ENCODE measurements at places on chromosomes 6 and 20. TPM values are rescaled to one million over a fixed set of nuclear protein-coding genes. Genes with fewer than 3 reads are reported as not detected.

The CDH4 gene
- 1.2 TPM for total RNA-seq

The RBM39 gene
- total RNA-seq = 358 TPM

The HLA-DMB gene
- not detected for total RNA-seq

The GLP1R gene
- total RNA-seq = not detected

The KCNK5 gene
- 0.71 TPM for total RNA-seq

The CALHM4 gene
- total RNA-seq = not detected

The KHDC1L gene
- total RNA-seq = 2.2 TPM

The PSMF1 gene
- 241 TPM for total RNA-seq

The CRISP2 gene
- total RNA-seq = not detected

The SPO11 gene
- not detected for total RNA-seq

The CSNK2A1 gene
- 214 TPM for total RNA-seq

DNA sequence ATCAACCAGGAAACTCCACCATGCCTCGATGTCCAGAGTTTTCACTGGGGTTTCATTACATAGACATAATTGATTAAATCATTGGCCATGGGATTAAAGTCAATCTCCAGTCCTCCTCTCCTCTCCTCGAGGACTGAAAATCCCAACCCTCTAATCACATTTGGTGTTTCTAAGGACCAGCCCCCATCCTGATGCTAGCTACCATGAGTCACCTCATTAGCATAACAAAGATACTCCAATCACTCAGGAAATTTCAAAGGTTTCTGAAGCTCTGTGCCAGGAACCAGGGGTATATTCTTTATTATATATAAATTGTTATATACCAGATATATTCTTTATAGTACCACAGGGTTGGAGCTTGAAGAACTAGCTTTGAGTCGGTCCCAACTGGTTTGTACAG is 212.9 kb upstream of the PRND start:
- H3K4me1 ChIP-seq = peaks cover 6% of the 10 kb centered on the region
- H3K36me3 ChIP-seq = peaks cover 5% of the 10 kb centered on the region

- peaks cover 14% of the 10 kb centered on the region for H3K27me3 ChIP-seq
- H3K4me3 ChIP-seq = peak overlapping the region; percentile 8
- H3K36me3 ChIP-seq = no peaks in the 10 kb centered on the region
- no peak for DNase-seq
These were observed 87.8 kb downstream of the KIF16B start for GRCh38 chr20:16485401-16485800.

GRCh38 chr20:4571759-4572531 is 149.8 kb upstream of the PRND start:
- DNase-seq = no peak
- H3K4me1 ChIP-seq = no peaks in the 10 kb centered on the region
- H3K27ac ChIP-seq = no peak overlapping the region
- H3K36me3 ChIP-seq = peaks cover 9% of the 10 kb centered on the region
- H3K27me3 ChIP-seq = peaks cover 2% of the 10 kb centered on the region
- H3K4me3 ChIP-seq = no peak overlapping the region

DNA sequence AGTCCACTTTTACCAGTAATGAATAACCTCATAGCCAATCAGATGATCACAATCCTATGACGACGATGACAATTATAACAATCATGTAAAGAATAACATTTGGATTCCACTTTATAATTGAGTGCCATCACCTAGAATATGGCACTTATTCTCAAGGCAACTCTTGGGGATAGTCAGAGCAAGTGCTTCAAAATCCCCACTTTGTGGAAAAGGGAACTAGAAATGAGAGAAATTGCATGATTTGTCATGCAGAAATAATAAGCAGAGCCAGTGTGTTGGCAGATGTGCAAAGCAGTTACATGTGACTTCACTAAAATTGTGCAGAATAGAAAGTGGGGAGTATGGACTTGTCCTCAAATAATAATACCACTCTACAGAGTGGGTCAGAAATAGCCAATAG is 41.3 kb downstream of the FRK start:
- H3K27ac ChIP-seq = no peak overlapping the region
- no peak overlapping the region for H3K4me3 ChIP-seq
- H3K27me3 ChIP-seq = peaks cover 2% of the 10 kb centered on the region
- DNase-seq = no peak
- no peaks in the 10 kb centered on the region for H3K36me3 ChIP-seq
- peaks cover 31% of the 10 kb centered on the region for H3K4me1 ChIP-seq

GRCh38 chr20:24376311-24377099 is 92.9 kb upstream of the SYNDIG1 start:
- H3K27ac ChIP-seq = no peak overlapping the region
- no peaks in the 10 kb centered on the region for H3K36me3 ChIP-seq
- DNase-seq = no peak
- peaks cover 5% of the 10 kb centered on the region for H3K27me3 ChIP-seq

GRCh38 chr6:44284121-44284520 is 13.9 kb downstream of the TMEM151B start:
- no peak for DNase-seq
- no peak overlapping the region for H3K27ac ChIP-seq
- H3K27me3 ChIP-seq = peaks cover 17% of the 10 kb centered on the region

- DNase-seq = no peak
- H3K27ac ChIP-seq = no peak overlapping the region
- peaks cover 8% of the 10 kb centered on the region for H3K27me3 ChIP-seq
- no peak overlapping the region for H3K4me3 ChIP-seq
These were observed 28.8 kb downstream of the MAP7 start for GRCh38 chr6:136521427-136521826.

- no peak overlapping the region for H3K27ac ChIP-seq
- H3K36me3 ChIP-seq = peaks cover 13% of the 10 kb centered on the region
- H3K27me3 ChIP-seq = peaks cover 12% of the 10 kb centered on the region
- H3K4me3 ChIP-seq = no peak overlapping the region
These were observed 38.9 kb upstream of the KCNB1 start for GRCh38 chr20:49521356-49521755.

DNA sequence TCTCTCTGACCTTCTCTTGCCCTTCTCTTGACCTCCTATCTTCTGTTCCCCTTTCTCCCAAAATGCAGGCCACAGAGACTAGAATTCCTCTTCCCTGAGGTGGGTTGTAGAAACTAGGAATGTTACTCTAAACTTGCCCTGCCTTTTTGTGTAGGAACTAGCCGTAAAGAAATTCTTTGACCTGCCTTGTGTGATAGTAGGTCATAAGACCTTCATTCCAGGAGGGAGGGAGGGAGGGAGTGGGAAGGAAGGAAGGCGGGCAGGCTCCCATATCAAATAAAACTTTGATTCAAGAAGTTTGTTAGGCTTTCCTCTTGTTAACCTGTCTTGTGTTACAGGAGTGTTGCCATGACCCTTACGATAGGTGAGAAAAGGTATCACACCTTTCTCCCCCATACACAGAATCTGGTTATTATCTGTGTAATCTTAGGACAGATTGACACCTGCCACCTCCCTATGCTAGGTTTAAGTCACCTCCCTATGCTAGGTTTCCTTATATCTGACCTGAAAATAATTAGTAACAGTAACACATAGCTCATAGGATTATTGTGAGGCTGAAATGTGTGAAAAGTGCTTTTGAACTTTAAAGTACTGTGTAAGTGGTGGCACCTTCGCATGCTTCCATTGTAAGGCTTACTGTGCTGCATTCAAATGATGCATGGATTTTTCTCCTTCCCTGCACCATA is 32.6 kb upstream of the FUCA2 start:
- H3K27ac ChIP-seq = no peak overlapping the region
- no peak for DNase-seq
- no peaks in the 10 kb centered on the region for H3K4me1 ChIP-seq
- no peaks in the 10 kb centered on the region for H3K36me3 ChIP-seq

GRCh38 chr6:54694928-54695532 is 151.5 kb upstream of the FAM83B start:
- H3K27ac ChIP-seq = no peak overlapping the region
- H3K36me3 ChIP-seq = no peaks in the 10 kb centered on the region
- no peak overlapping the region for H3K4me3 ChIP-seq
- peaks cover 5% of the 10 kb centered on the region for H3K27me3 ChIP-seq

DNA sequence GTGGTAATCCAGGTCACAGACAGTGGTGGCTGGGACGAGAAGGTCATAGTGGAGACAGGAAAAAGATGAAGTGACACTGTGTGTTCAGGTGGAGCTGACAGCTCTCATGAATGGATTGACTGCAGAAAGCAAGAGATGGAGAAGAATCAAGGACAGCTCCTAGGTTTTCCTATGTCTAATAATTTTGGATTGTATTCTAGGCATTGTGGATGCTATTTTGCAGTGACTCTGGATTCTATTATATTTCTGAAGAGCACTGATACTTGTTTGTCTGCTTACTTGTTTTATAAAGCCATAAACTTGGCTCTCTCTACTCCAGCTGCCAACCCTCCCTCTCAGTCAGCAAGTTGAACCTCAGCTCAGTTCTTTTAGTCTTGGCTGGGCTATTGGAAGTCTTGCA is 58.7 kb downstream of the BANF2 start:
- peaks cover 15% of the 10 kb centered on the region for H3K36me3 ChIP-seq
- H3K27me3 ChIP-seq = peaks cover 7% of the 10 kb centered on the region
- no peaks in the 10 kb centered on the region for H3K4me1 ChIP-seq
- H3K27ac ChIP-seq = no peak overlapping the region
- H3K4me3 ChIP-seq = no peak overlapping the region

GRCh38 chr6:82818727-82819126 is 246.9 kb downstream of the UBE3D start:
- DNase-seq = no peak
- no peaks in the 10 kb centered on the region for H3K4me1 ChIP-seq
- H3K27ac ChIP-seq = no peak overlapping the region
- no peak overlapping the region for H3K4me3 ChIP-seq

DNA sequence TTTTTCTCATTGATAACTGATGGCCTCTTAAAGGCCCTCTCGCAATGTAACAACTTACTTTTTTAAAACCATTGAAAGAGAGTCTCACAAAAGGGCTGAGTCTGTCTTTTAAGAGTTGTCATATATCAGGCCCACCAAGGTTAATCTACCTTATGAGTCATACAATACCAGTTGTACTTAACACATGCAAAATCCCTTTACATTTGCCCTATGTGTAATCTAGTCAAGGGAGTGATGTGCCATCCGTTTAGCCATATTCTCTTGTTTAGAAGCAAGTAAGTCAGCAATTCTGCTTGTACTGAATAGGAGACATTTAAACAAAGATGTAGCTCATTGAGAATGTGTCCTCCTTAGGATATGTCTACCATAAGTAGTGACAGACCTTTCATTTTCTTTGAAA is 143.7 kb downstream of the TENT5A start:
- H3K27ac ChIP-seq = no peak overlapping the region
- DNase-seq = no peak
- no peaks in the 10 kb centered on the region for H3K36me3 ChIP-seq
- H3K27me3 ChIP-seq = no peaks in the 10 kb centered on the region
- H3K4me3 ChIP-seq = no peak overlapping the region

DNA sequence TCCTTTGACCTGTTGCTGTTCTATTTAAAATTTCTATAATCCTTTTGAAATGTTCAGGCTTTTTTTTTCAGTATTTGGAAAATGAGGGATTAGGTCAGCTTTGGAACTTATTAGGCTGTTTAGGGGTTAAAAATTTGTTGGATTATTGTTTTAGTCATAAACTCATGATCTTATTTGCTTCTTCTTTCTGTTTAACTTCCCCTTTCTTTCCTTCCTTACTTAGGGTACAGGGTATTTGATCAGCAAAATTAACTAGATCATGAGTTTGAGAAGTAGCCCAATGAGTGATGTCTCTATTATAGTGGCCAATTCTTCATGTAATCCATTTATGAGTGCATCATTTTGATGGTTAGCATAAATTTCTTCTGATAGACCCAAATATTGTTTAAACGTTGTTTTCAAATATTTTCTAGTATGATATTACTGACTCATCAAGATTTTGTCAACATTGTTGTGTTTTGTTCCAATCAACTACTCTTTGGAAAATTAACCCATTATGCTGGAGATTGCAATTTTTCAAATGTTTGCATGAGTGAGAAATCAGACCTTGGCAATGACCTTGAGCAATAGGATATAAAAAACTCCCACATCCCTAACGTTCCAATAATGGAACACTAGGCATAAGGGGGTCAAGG is 94.4 kb downstream of the OTOR start:
- H3K4me3 ChIP-seq = no peak overlapping the region
- H3K27me3 ChIP-seq = no peaks in the 10 kb centered on the region
- H3K4me1 ChIP-seq = no peaks in the 10 kb centered on the region
- H3K36me3 ChIP-seq = no peaks in the 10 kb centered on the region
- DNase-seq = no peak

DNA sequence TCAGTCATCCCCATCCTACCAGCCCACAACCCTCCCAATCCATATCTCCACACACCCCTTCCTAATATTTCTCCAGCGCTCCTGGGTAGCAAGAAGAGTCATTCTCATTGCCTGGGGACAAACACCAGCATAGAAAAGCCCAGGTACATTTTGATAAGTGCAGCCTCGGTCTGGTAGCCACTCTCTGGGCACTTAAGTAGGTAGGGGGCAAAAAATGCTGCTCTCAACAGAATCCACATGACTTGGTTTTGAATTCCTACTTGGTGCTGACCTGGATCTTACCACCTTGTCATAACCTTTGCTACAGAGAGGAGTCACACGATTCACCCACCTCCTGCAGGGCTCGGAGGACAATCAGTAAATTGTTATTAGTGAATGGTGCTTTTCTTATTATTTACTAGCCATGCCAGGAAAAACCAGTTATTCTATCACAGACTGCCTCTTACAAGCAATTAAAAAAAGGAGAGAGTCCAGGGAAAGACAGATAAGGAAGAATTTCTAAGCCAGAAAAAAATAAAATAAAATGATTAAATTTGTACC is 249.1 kb downstream of the LY86 start:
- H3K4me1 ChIP-seq = peaks cover 4% of the 10 kb centered on the region
- peaks cover 4% of the 10 kb centered on the region for H3K27me3 ChIP-seq
- no peaks in the 10 kb centered on the region for H3K36me3 ChIP-seq
- no peak for DNase-seq
- no peak overlapping the region for H3K27ac ChIP-seq

DNA sequence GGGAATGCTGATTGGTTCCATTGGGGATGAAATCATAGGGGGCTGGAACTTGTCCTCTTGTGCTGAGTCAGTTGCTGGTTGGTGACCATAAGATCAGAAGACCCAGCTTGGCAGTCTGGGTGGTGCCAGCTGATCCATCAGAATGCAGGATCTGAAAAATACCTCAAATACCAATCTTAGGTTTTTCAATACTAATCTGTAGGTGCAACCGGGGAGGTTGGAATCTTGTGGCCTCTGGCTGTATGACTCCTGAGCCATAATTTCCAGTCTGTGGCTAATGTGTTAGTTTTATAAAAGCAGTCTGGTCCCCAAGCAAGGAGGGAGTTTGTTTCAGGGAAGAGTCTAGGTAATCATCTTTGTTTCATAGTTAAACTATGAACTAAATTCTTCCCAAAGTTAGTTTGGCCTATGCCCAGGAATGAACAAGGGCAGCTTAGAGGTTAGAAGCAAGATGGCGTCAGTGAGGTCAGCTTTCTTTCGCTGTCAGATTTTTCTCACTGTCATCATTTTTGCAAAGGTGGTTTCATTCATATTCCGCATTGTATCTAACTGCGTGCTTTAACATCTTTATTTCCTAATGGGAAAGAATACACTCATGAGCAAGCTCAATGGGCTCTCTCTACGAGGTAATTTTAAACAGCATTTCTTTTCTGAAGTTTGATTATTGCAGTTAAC is 2.0 kb downstream of the ARMH2 start:
- H3K27me3 ChIP-seq = no peaks in the 10 kb centered on the region
- H3K4me3 ChIP-seq = no peak overlapping the region
- no peaks in the 10 kb centered on the region for H3K4me1 ChIP-seq
- DNase-seq = no peak
- H3K36me3 ChIP-seq = no peaks in the 10 kb centered on the region

- peak overlapping the region; percentile 49 for H3K27ac ChIP-seq
- DNase-seq = no peak
- H3K36me3 ChIP-seq = peaks cover under 1% of the 10 kb centered on the region
- peaks cover 2% of the 10 kb centered on the region for H3K27me3 ChIP-seq
- H3K4me3 ChIP-seq = no peak overlapping the region
These were observed 31.2 kb upstream of the RALGAPA2 start for GRCh38 chr20:20743511-20744169.

All from glutamatergic neuron (in vitro differentiated cells).